ENCODE measurements at places on chromosomes 1 and 21.

DNA sequence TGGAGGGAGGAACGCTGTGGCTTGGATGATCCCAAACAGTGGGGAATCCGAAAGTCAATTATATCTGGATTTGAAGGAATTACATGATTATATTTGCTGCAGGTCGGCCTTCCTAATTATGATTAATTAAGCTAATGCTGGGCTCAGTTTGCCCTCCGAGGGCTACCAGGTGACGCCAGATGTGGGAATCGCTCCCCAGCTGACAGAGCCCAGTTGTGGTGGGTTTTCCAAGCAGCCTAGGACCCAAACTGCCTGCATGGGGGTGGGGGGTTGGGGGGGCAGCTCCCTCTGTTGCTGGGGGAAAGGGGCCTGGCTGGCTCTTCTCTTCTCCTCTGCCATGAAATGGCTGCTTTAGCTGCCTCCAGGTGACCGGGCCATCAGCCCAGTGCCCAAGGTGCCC lies 147.6 kb upstream of the C1orf174 start:
- no peak for DNase-seq

DNA sequence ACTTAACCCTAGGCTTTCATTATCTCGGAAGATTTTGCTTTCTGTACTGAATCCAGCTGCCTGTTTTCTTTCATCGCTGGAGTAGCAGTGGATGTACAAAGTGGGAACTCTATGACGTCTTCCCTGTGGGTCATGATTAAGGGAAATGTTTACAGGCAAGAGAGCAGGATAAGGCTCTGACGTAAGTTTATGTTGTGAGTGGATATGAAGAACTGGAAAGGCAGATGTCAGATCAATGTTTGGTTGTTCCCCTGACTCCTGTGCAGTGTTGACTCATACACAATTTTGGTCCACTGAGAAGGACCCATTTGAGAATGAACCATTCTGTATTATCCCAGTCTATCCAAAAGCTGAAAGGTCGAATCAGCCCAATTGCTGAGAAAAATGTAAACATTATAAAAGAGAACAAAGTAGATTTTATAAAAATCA lies 292.4 kb downstream of the GRIK1 start:
- DNase-seq: no peak

DNA sequence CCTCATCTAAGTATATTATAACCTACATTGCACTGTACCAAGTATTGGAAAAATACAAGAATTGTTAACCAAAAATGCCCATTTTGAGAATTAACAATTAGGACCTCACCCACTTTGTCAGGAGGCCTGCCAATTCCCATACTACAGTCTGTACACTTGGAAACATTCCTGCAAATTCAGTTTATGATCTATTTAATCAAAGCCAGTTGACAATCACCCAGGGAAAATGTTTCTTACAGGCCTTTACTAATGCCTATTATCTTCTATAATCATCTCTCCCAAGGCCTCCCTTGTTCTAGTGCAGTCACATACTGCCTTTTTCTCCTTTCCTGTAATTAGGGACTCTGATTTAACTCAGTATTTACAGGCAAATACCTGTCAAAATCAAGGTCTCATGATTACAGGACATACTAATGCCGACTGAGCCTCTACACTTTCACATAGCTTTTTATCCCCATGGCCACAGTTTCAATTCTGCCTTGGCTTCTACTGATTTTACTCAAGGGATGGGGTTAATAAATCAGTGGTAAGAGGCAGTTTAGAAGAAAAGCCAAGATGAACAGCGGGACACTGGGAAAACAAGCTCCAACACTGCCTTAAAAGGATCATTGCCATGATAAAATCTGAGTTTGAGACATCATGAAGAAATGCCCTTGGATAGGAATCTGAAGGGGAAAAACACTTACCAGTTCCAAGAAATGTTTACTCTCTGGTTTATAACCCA lies 338.7 kb downstream of the VAV3 start:
- no peak for DNase-seq

GRCh38 chr1:225415307-225415706 lies 12.5 kb downstream of the LBR start:
- DNase-seq: no peak

GRCh38 chr21:37233551-37234146 lies 33.5 kb downstream of the VPS26C start:
- peak; percentile 14 for DNase-seq

All from DMS153 (cell line).